ENCODE measurements at places on chromosomes 7 and 10. TPM values are rescaled to one million over a fixed set of nuclear protein-coding genes. Genes with fewer than 3 reads are reported as not detected.

The CALHM3 gene
- 0.16 TPM for total RNA-seq

The ANKMY2 gene
- 7.7 TPM for total RNA-seq

The SPDYE1 gene
- not detected for total RNA-seq

The ENTPD1 gene
- 10.9 TPM for total RNA-seq

The TMEM139 gene
- total RNA-seq = 5.9 TPM

The EVX1 gene
- total RNA-seq = not detected

The FBXW4 gene
- 35.5 TPM for total RNA-seq

The LIMK1 gene
- 7.6 TPM for total RNA-seq

The THSD7A gene
- total RNA-seq = 1.8 TPM

The GPC2 gene
- total RNA-seq = 0.12 TPM

The GRID1 gene
- total RNA-seq = 0.67 TPM

The TMEM270 gene
- not detected for total RNA-seq

The PDE1C gene
- 2.6 TPM for total RNA-seq

The ACBD7 gene
- not detected for total RNA-seq

The CRTAC1 gene
- 0.69 TPM for total RNA-seq

The PLXNA4 gene
- total RNA-seq = 0.60 TPM

The ADRA2A gene
- total RNA-seq = 12.6 TPM

The NOD1 gene
- 3.6 TPM for total RNA-seq

The FZD8 gene
- total RNA-seq = 5.0 TPM

The SPDYE18 gene
- total RNA-seq = 0.31 TPM

The LIPM gene
- total RNA-seq = not detected

The INMT gene
- total RNA-seq = 10.1 TPM

The SLC13A4 gene
- total RNA-seq = not detected

The IDI2 gene
- total RNA-seq = not detected

DNA sequence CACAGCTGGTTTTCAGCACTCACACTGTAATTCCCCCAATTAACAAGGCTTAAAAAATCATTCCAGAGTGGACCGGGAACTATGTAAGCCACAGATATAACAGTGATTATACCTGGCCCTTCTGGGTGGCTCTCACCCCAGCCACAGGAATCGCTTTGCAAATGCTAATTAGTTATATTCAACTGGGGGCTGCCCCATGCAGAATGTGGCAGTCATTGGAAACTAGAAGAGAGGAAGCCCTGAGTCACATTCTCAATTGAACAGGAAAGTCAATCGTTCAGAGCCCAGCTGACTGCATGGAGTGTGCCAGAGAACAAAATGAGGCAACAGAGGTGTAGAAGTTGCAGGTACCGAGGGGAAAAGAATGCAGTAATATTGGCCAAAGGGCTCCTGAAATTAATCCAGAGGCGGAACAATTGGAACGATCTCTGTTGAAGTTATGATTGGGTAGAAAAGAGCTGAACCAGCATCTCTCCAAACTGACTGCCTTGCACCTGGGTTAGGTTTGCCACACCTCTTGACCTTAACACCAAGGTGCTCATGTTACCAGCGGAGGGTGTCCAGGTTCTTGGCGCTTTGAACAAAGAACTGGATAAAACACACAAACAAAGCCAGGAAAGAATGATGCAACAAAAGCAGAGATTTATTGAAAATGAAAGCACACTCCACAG lies 909.7 kb upstream of the AUTS2 start:
- DNase-seq = no peak

GRCh38 chr10:23055424-23056185 lies 39.8 kb upstream of the MSRB2 start:
- no peak for DNase-seq

DNA sequence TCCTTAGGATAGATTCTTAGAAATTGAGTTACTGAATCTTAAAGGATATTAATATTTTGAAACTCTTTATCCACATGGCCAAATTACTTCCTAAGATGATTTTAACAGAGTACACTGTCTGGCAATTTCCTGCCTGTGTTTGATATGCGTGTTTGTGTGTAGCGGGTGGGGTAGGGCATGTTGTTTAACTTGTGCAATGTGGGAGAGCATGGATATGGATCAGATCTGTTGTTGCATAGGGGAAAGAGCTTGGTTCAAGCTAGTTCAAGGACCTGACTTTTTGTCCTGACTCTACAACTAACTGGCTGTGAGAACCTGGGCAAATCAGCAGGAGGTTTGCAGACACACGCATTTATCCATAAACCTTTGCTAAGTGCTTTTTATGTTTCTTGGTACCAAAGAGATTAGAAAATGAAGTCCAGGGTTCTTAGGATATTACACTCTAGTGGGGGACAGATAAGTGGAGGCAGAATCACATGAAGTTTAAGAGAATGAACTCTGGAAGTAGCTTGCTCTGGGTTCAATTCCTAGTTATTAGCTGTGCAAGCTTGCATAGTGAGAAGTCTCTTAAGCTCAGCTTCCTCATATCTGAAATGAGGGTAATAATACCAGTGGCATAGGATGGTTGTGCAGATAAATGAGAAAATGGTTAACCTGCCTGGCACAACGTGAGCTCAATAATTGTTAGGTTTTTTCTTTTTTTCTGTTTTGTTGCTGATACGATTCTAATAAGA lies 96.3 kb upstream of the PRR15 start:
- DNase-seq = no peak

GRCh38 chr7:25762511-25763462 lies 389.2 kb upstream of the NFE2L3 start:
- DNase-seq = no peak

GRCh38 chr10:4509405-4509804 lies 316.6 kb upstream of the AKR1E2 start:
- no peak for DNase-seq

DNA sequence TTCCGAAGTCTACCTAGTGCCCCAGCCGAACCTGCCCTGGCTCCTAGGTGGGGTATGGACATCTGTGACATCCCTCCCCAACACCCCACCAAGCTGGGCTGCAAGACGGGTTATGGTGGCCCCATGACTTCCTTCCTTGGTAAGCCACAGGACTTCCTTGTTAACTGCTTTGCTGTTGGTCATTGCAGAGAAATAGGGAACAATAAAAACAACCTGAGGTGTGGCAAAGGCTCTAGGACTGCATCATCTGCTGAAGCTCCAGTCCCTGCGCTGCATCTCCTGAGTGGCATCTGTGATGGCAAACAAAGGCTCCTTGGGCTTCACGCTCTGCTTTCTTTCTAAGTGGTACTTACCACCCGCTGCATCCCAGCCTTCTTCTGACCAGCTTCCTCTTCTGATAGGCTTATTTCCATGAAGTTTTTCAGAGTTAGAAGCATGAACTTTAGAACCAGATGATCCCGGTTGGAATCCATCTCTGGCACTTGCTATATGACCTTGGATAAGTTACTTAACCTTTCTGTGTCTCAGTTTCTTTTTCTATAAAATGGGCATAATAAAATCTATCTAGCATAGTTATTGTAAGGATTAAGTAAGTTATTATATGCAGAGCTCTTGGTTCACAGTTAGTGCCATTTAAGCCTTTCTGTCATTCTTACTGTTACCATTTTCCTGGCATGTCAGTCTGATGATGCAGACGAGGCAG lies 216.8 kb downstream of the RPS24 start:
- no peak for DNase-seq

- no peak for DNase-seq
Measured at GRCh38 chr7:143295870-143296269, 7.7 kb downstream of the CASP2 start.

GRCh38 chr10:18542832-18543231 lies 108.6 kb downstream of the NSUN6 start:
- no peak for DNase-seq

GRCh38 chr7:20351901-20352300 lies 21.2 kb downstream of the ITGB8 start:
- DNase-seq = no peak

DNA sequence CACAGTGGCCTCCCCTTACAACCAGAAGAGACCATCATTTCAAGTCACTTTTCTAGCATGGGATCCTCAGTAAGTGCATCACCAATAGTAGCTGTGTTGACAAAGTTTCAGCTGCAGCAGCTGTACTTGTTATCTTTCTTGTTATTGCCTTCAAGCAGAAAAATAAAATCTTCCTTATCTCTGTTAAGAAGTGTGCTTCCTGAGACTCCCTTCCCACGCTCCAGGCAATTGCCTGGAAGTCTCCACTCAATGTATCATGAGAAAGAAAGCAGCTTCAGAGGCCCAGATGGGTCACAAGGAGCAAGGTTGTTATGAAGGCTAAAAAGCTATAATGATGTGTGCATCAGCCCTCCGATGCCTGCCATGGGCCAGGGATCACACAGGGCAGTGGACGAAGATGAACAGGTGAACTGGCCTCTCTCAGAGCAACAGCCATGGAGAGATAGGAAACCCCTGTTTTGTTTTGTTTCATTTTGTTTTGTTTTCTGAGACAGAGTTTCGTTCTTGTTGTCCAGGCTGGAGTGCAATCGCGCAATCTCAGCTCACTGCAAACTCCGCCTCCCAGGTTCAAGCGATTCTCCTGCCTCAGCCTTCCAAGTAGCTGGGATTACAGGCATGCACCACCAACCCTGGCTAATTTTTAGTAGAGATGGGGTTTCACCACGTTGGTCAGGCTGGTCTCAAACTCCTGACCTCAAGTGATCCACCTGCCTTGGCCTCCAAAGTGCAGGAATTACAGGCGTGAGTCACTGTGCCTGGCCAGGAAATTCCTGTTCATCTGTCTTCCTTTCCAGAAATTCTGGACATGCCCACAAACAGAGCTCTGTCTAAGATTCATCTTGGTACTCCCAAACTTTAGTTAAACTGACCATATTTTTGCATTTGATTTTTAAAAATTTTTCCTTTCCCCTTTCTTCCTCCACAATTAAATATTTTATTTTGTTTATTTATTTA lies 340.5 kb downstream of the TNS3 start:
- no peak for DNase-seq

GRCh38 chr10:12319076-12319475 lies 30.3 kb upstream of the CAMK1D start:
- DNase-seq = no peak

- DNase-seq = no peak
Measured at GRCh38 chr10:47243356-47243755, 56.6 kb upstream of the GDF10 start.

DNA sequence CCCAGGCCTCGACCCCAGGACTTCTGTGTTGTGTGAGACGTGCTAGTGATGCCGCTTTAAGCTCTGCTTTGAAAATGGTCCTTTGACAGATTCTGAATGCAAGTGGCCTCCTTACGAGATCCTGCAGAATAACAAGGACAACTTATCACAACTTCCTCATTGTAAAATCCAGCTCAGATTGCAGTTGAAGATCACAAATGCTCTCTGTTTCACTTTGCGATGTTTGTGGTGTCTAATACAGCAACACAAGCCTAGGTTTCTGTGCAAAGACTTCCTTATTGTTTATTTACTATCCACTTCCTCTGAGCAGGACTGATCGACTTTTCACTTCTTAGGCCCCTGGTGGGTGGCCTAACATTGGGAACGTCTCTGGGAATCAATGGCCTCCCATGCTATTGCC lies 31.7 kb upstream of the INSIG1 start:
- DNase-seq = no peak

DNA sequence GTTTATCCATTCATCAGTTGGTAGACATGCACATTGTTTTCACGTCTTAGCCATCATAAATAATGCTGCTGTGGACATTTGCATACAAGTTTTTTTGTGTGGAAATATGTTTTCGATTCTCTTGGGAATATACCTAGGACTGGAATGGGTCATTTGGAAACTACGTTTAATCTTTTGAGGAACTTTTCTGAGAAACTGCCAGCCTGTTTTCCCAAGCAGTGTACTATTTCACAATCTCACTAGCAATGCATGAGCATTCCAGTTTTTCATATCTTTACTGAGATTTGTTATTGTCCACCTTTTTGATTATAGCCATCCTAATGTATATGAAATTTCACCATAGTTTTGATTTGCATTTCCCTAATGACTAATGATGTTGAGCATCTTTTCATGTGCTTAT lies 95.7 kb upstream of the JAZF1 start:
- no peak for DNase-seq

GRCh38 chr10:132418527-132419416 lies 21.8 kb downstream of the PWWP2B start:
- DNase-seq = peak; percentile 91

DNA sequence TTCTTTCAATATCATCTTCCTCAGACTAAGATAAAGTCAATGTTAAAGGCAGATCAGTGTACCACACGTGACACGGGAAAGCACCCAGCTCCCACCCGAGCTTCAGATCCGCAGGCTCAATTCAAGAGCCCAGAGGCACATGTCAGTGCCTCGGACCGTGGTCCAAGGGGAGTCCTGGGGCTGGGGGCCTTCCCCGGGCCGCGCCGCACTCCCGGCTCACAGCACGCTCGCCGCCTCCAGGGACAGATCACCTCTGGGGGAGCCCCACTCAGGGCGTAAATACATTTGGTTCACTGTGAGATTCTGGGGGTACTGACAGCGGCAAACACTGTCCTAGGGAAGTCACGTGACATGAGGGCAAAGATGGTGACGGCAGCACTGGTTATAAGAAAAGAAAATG lies 10.8 kb downstream of the BNIP3 start:
- DNase-seq = no peak

DNA sequence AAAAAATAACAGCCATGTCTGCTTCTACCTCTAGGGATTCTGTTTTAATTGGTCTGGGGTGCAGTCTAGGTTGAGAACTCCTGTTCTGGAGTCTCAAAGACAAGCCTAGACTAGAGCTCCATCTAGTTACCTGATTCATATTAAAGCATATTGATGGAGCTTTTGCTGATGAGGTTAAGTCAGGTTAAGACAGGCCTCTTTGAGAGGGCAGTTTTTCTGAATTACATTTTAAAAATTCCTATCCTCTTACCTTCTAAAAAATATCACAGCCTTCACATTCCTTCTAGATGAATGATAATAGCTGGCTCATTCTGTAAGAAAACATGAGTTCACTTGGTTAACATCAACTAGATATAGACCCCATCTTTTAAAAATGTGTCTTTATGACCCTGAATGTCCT lies 28.9 kb downstream of the MGAM start:
- DNase-seq = no peak

GRCh38 chr7:139725077-139725476 lies 52.7 kb downstream of the HIPK2 start:
- DNase-seq = no peak

- no peak for DNase-seq
Measured at GRCh38 chr7:129739427-129739826, 127.9 kb downstream of the NRF1 start.

GRCh38 chr10:49616421-49617101 lies 2.7 kb downstream of the CHAT start:
- DNase-seq = no peak

DNA sequence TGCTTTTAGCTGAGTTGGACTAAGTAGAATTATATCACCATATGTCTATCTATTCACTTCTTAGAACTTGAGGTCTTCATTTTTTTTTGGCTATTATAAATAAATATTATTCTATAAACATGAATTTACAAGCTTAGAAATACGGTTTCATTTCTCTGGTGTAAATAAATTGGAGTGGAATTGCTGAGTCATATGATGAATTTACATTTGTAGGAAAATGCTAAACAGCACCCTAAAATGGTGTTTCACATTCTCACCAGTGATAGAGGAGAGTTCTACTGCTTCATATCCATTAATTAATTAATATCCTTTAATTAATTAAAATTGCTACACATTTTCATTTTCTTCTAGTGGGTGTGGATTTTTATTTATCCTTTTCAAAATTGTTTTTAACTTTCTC lies 318.3 kb downstream of the MDFIC start:
- DNase-seq = no peak

GRCh38 chr7:95365151-95365550 lies 31.0 kb downstream of the PON3 start:
- no peak for DNase-seq

Measured in pancreas (tissue), 10 donors.